ENCODE measurements at places on chromosomes 16 and 17. TPM values are rescaled to one million over a fixed set of nuclear protein-coding genes. Genes with fewer than 3 reads are reported as not detected.

- H3K27me3 ChIP-seq: peaks cover 35% of the 10 kb centered on the region
- no peak overlapping the region for H3K27ac ChIP-seq
- H3K4me3 ChIP-seq: no peak overlapping the region
Observed at GRCh38 chr17:34465789-34466188, 102.8 kb upstream of the CCL1 start.

HAS3 gene
- total RNA-seq: 0.38 TPM

- DNase-seq: no peak
- H3K4me1 ChIP-seq: peaks cover 15% of the 10 kb centered on the region
- no peak overlapping the region for H3K4me3 ChIP-seq
- no peaks in the 10 kb centered on the region for H3K36me3 ChIP-seq
Observed at GRCh38 chr17:17111401-17112393, 69.4 kb downstream of the MPRIP start.

ADAP2 gene
- 0.58 TPM for total RNA-seq

DNA sequence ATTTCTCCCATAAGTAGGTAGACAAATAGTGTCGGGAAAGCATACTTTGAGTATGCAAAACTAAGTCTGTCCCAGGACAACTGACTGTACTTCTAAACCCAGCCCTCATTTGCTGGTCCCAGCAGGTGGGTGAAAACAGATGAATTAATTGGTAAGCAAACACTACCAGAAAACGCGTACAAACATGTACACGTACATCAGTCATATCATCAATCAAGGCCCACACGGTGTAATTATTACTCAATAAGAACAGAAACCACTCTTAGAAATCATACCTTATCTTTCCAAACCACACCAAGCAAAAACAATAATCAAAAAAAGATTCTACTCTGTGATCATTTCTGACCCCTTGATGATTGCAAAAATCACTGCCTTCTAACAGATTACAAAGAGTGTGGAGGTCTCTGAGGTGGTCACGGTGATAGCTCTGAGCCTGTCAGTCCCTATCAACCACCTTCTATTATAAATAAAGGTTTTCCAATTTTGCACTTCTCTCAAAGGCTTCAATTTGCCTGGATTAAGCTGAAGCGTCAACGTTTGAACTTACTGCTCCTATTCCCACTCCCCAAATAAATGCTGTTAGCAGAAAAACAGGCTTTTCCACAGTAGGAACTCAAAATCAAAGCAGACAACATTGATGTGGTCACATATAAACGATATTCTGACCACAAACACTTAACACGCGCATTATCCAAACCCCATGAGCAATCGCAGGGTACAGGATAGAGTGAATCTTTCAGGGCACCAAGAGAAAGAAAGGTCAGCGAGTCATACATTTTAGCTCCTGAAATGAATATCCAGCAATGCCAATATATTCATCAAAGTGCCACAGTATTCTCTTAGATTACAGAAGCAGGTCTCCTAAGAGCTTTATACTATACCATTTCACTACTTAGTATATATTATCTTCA, 211.9 kb downstream of the STX8 start:
- H3K27me3 ChIP-seq: no peaks in the 10 kb centered on the region
- no peaks in the 10 kb centered on the region for H3K4me1 ChIP-seq
- no peak overlapping the region for H3K27ac ChIP-seq
- H3K4me3 ChIP-seq: no peak overlapping the region
- DNase-seq: no peak

MYH3 gene
- 0.35 TPM for total RNA-seq

DNA sequence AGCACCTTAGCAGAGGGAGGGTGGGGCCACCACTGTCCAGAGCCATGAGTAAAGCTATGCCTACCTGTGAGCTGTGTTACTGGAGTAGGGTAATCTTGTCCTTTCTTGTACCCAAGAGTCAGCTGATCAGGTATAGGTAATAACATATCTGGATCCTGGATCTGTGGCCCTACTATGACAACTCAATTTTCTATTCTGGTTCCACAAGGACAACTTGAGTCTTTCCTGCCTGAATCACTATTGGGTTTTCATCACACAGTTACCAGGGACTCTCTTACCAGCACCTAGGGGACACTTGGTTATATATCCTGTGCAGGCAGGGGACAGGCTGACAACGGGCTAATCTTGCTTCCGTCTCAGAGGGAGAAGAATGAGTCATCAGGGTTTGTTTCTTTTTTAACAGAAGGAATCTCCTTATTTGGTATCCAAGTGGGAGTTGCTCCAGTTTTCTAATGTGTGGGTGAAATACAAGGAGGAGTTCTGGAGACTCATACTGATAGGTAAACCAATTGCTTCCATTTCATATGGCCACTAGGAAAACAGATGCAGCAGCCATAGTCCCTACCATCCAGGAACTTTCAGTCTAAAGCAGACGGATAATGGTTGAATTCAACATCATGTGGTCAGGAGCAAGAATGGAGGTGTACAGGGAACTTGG, 6.8 kb downstream of the ZNF267 start:
- peaks cover 94% of the 10 kb centered on the region for H3K36me3 ChIP-seq
- H3K4me1 ChIP-seq: peaks cover 13% of the 10 kb centered on the region
- no peak overlapping the region for H3K4me3 ChIP-seq
- H3K27me3 ChIP-seq: no peaks in the 10 kb centered on the region
- DNase-seq: peak; percentile 48

PSMD11 gene
- 169 TPM for total RNA-seq

SCARF1 gene
- total RNA-seq: 1.5 TPM

GRCh38 chr16:19837984-19838707, 46.5 kb downstream of the GPRC5B start:
- no peak overlapping the region for H3K27ac ChIP-seq
- H3K36me3 ChIP-seq: no peaks in the 10 kb centered on the region
- no peaks in the 10 kb centered on the region for H3K27me3 ChIP-seq
- no peak for DNase-seq
- H3K4me3 ChIP-seq: no peak overlapping the region
- H3K4me1 ChIP-seq: peaks cover 4% of the 10 kb centered on the region

ZFP3 gene
- total RNA-seq: 0.04 TPM

ASGR2 gene
- not detected for total RNA-seq

GRCh38 chr17:46968896-46969295, 10.2 kb downstream of the RPRML start:
- DNase-seq: no peak
- no peaks in the 10 kb centered on the region for H3K4me1 ChIP-seq
- no peaks in the 10 kb centered on the region for H3K36me3 ChIP-seq
- peaks cover 45% of the 10 kb centered on the region for H3K27me3 ChIP-seq

DNA sequence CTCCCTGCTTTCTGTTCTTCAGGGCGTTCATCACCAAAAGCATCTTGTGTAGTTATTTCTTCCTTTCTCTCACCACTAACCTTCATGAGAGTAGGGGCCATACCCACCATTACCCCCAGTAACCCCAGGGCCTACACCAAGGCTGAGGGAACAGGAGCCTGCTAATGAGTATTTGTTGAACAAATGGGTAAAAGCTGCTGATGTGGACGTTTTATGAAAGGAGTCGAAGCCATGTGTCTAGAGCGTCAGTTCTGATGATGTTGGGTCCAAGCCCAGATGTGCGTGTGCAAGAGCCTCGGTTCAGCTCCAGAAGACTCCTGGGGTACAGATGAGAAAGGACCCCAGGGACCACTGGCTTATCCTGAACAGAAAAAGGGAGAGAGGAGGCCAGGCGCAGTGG, 77.1 kb upstream of the TBC1D3K start:
- H3K4me3 ChIP-seq: no peak overlapping the region
- H3K27me3 ChIP-seq: peaks cover 6% of the 10 kb centered on the region
- H3K36me3 ChIP-seq: no peaks in the 10 kb centered on the region

DNA sequence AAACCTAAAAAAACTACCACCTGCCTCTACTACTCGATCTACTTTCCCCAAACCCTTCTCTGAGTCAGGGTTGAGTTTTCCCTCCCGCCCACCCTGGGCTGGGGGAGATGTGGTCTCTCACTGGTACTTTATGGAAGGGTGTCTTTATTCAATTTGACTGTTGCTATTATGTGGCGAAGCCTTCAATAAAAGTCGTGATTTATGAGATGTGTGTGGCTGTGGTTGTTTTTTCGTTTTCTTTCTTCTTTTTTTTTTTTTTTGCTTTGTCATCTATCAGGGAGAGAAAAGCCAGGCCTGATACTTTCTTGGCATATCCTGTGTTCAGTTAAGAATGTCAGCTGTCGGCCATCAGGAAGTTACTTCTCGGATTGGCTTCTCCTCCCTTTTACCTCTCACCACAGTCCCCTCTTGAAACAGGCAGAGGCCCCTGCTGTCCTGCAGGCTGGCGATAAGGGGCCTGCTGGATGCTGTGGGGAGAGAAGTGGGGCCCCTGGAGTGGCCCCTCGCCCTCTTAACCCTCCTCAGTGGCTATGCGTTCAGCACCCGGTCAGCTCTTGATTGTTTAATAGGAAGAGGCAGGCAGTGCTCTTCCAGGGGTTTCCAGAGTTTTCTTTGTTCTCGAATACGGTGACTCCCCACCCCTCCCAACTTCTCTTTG, 123.0 kb downstream of the MSI2 start:
- peak overlapping the region; percentile 76 for H3K27ac ChIP-seq
- no peaks in the 10 kb centered on the region for H3K27me3 ChIP-seq
- DNase-seq: peak; percentile 95

GRCh38 chr16:48511716-48512115, 98.3 kb downstream of the N4BP1 start:
- no peaks in the 10 kb centered on the region for H3K36me3 ChIP-seq
- no peak overlapping the region for H3K4me3 ChIP-seq
- peaks cover 25% of the 10 kb centered on the region for H3K27me3 ChIP-seq
- H3K27ac ChIP-seq: no peak overlapping the region
- no peak for DNase-seq
- H3K4me1 ChIP-seq: peaks cover 4% of the 10 kb centered on the region

GRCh38 chr16:83630979-83631378, 176.8 kb upstream of the HSBP1 start:
- H3K27ac ChIP-seq: no peak overlapping the region
- no peaks in the 10 kb centered on the region for H3K27me3 ChIP-seq
- no peaks in the 10 kb centered on the region for H3K36me3 ChIP-seq

DNA sequence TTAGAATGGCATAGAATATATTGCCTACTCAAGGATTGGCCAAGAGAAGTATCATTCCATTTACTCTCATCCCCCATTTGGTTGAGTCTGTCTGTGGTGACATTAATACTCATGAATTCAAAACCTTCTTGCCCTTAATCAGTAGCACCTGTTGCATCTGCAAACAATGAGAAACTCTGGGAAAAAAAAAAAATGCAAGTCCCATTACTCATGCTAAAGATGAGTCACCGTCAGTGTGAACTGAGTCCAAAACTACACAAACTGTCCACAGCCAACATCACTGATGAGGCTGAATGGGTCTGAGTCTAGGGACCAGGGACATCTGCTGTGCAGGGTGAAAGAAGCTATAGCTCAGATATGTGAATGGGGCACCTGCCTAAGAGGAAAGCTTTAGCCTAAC, 96.9 kb upstream of the ADAMTS18 start:
- H3K4me3 ChIP-seq: no peak overlapping the region
- H3K4me1 ChIP-seq: no peaks in the 10 kb centered on the region
- H3K27me3 ChIP-seq: no peaks in the 10 kb centered on the region
- no peak for DNase-seq
- no peaks in the 10 kb centered on the region for H3K36me3 ChIP-seq

GRCh38 chr16:79177018-79177417, 423.5 kb downstream of the MAF start:
- no peaks in the 10 kb centered on the region for H3K36me3 ChIP-seq
- H3K4me3 ChIP-seq: no peak overlapping the region
- no peaks in the 10 kb centered on the region for H3K4me1 ChIP-seq
- no peak overlapping the region for H3K27ac ChIP-seq
- DNase-seq: no peak

Data from K562 (cell line).